Activated CD4-positive, alpha-beta T cell treated with anti-CD3 and anti-CD28 coated beads for 24 hours (primary cell): ENCODE measurements at places on chromosomes 3 and 15.

DNA sequence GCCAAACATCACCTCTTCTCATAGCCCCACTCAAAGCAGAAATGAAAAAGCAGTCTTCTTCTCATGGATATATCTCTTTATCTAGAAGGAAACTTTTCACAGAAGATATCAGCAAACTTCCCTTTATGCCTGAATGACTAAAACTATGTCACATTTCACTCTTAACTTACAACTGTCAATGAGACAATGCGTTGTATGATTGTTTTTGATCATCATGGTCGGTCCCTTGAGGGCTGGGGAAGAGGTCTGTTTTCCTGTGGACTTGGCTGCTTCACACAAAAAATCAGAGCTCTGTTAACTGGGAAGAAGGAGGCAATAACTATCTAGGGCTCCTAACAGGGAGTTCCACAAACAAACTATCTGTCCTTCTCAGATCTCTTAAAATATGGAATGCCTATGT is 5.1 kb downstream of the NLGN1 start:
- DNase-seq = no peak

GRCh38 chr3:150106740-150107428 is 136.2 kb upstream of the PFN2 start:
- DNase-seq = no peak

DNA sequence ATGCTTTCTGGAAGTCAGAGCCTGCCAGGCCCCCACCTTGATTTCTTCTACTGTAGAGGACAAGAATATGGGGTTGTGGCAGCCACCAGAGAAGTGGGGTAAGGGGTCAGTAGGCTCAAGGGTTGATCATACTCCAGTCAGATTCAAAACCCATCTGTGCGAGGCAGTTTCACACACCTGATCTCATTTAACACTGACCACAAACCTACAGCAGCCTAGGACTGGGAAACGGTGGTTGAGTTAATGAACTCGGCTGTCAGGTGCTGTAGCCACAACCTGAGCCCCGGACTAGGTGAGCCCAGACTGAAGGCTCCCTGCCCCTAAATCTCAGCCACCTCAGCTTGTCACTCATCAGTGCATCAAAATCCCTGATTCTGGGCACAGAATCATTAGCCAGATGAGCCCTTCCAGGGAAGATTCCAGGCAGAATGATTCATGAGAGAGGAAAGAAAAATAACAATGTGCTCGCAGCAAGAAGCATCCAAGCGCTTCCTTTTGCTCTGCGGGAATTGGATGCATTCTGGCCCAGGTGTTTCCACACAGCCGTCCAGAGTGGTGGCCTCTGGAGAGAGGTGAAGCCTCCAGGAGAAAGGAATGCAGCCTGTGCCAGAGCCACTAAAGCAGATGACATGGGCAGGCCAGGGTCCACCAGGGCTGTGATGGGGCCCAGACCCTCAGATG is 102.1 kb downstream of the SRGAP3 start:
- DNase-seq = no peak

GRCh38 chr3:195537995-195538394 is 5.1 kb downstream of the PPP1R2 start:
- DNase-seq = no peak

DNA sequence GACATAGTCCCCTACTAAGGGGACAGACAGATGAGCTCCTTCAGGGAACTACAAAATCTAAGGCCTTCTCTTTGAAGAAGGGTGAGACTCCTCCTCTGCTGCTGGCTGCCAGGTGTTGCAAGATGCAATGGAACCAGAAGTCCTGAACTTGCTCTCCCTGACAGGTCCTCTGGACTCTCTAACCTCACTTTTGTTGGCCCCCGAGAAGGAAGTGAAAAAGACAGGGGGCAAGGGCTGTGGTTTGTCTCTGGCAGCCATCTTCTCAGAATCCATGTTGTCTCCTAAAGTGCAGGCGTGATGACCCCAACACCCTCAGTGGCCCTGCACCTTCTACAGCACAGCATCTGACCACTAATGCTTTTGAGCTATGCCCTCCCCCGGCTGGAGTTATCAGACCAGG is 292.5 kb downstream of the CHST2 start:
- DNase-seq = no peak

GRCh38 chr15:64938192-64938591 is 26.5 kb downstream of the ANKDD1A start:
- no peak for DNase-seq

- DNase-seq = no peak
Observed at GRCh38 chr3:10357592-10358308, 36.8 kb upstream of the SEC13 start.

GRCh38 chr3:15476378-15476777 is 45.1 kb downstream of the COLQ start:
- no peak for DNase-seq

DNA sequence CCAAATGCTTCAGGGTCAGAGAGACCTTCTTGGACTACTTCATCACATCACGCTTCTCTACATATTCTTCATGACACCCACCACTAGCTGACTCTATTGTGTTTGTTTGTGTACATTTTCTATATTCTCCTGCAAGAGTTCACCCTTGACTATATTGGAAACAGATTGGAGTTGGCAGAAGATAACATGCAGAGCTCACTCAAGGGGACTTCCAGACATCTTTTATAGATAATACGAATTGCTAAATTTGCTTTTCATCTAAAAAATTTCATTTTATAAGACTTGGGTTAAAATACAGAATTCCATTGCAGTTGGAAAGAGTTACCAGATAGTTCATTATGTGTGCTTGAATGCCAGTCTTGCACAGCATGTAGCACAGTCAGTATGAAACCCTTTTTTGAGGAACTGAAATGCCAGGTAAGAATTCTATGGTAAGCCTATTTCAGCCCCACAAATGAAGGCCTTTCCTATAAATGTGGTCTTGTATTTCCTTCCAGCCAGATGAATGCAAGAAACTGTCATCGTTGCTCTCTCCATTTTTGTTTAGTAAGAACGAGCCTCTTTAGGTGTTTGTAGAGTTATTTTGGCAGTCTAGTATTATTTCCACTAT is 177.6 kb downstream of the GHSR start:
- no peak for DNase-seq

GRCh38 chr3:49807431-49808114 is 4.5 kb downstream of the INKA1 start:
- no peak for DNase-seq

- DNase-seq = no peak
Observed at GRCh38 chr15:41926185-41927056, 32.6 kb upstream of the SPTBN5 start.

- no peak for DNase-seq
Observed at GRCh38 chr15:37038716-37039106, 61.6 kb downstream of the MEIS2 start.

- no peak for DNase-seq
Observed at GRCh38 chr15:77185242-77185785, 114.4 kb upstream of the TSPAN3 start.

GRCh38 chr3:133540896-133541674 is 32.4 kb upstream of the CDV3 start:
- no peak for DNase-seq

DNA sequence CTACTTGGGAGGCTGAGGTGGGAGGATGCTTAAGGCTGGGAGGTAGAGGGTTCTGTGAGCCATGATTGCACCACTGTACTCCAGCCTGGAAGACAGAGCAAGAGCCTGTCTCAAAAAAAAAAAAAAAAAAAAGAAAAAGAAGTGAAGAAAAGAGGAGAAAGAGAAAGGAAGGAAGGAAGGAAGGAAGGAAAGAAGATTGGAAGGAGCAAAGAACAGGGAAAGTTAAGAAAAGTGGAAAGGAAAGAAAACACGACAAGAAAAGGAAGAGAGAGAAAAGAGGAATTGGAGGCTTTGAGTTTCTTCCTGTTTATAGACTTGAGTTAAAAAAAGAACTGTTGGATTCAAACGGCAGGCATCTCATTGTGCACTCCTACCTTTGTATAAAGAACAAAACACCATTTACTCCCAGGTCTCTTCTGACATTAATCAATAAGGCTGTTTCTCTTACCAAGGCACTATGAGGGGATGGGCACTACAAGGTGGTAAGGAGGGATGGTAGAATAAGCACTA is 73.5 kb downstream of the EDEM1 start:
- DNase-seq = no peak

- DNase-seq = no peak
Observed at GRCh38 chr3:129758785-129759320, 134.7 kb downstream of the TMCC1 start.

DNA sequence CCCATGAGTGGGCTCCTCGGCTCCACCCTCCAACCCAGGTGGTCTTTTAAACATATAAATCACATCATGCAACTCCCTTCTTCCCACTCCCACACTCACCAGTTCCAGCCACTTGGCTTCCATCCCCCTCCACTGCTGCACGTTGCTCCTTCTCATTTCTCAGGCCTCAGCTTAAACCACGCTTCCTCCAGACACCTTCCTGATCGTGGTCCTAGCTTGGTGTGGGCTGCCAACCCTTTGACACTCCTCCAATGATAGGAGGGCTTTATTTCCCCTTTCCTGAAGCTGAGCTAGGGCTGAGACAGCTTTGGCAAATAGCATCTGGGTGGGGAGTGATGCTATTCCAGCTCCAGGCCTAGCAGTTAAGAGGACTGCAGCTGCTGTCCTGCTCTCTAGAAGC is 130.1 kb downstream of the SRGAP3 start:
- DNase-seq = no peak

DNA sequence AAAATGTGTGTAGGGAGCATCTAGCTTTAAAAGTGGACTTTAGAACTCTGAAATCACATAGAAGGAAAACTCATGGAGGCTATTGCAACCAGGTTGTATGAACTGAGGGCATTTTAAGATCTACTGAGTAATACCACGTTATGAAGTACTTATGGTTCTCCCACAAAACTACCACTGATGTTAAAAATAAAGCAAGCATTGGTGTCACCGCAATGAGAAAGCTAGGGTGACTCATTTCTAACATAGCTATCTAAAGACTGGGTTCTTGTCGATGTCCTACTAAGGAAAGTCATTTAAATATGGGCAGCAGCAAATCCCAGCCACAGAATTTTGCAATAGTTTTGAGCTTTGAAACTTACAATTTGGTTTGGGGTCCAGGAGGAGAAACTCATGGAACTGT is 584.8 kb downstream of the DIPK2A start:
- DNase-seq = no peak

- DNase-seq = no peak
Observed at GRCh38 chr15:80289528-80290495, 37.8 kb upstream of the CTXND1 start.

GRCh38 chr3:73815966-73816365 is 191.2 kb upstream of the PDZRN3 start:
- no peak for DNase-seq

DNA sequence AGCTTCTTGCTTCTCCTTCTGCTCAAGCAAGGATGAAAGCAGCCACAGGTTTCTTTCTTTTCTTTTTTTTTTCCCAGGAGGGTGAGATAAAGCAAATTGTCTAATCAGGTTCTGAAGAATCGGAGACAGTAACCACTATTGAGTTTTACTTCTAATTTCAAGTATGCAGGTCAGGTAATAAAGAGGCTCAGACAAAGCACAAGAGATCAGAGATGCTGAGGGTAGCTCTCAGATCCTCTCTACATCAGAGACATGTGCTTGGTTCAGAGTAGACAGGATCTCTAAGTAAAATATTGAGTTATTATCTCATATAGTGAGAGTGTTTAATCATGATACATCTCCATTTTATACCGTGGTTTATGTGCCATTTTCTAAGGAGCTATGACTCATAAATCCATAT is 168.5 kb downstream of the NFKBIZ start:
- DNase-seq = no peak

DNA sequence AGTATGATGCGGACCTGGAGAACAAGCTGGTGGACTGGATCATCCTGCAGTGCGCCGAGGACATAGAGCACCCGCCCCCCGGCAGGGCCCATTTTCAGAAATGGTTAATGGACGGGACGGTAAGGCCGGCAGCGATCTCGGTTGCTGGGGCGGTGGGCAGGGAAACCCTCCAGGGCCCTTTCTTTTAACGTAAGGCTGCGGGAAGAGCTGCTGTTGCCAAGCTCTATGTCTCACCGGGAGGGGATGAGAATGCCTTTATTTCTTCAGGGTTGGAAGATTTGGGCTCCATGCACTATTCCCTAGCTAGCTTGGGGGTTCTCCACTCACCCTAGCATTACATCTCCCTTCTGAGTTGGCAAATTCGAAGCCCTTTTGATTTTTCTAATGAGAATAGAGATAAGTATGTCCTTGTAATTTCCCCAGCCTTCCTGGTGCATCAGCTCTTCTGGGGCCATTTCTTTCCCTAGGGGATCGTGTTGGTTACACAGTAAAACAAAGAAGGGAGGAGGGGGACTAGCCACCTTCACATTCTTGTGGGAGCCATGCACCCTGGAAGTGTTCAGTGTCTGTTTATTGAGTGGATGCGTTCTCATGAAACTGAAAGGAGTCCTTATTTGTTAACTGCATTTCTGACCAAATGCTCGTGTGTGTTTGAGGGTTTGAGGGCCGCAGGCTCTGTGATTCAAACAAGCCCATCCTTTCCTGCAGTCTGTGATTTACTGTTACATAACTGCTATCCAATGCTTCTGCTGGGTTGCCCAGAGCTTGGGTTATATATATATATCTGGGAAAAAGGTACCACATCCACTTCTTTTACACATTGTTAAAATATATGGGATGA is 982 bp downstream of the TAGLN3 start:
- no peak for DNase-seq

DNA sequence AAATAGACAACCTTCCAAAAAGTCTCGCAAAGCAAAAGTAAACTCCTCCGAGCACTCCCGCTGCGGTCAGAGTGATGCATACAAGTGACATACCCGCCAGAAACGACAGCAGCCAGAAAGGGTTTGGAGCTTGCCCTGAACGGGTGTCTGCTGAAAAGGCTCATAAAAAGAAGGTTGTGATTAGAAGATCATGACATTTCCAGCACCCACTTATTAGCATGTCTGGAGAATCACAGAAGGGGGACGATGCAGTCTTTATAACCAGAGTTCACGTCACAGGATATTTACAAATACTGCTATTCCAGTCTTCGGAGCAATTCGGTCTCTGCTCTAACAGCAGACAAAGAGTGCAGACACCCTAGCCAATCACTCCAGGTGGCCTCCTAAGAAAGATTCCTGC is 59.1 kb upstream of the FRMD4B start:
- no peak for DNase-seq

DNA sequence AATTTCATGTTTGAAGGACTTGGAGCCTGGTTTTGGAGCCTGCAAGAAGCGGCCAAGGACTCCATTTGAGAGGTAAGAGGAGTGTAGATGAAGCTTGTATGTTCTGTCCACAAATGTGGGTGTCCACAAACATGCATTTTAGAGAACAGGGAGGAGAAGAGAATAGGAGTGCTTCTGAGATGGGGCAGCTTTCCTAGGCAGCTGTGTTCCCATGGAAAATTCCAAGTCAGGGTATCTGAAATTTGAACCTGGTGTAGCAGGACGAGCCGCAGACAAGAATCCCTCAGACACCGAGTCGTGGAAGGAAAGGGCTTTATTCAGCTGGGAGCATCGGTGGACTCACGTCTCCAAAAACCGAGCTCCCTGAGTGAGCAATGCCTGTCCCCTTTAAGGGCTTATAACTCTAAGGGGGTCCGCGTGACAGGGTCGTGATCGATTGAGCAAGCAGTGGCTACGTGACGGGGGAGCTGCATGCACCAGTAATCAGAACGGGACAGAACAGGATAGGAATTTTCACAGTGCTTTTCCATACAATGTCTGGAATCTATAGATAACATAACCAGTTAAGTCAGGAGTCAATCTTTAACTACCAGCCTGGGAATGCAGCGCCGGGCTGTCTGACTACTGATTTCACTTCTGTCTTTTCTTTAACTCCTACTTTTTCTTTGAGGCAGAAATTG is 71.4 kb upstream of the WDR72 start:
- DNase-seq = no peak
